Ureter (tissue), 1 donor: ENCODE measurements at places on chromosomes 1 and 21. TPM values are rescaled to one million over a fixed set of nuclear protein-coding genes. Genes with fewer than 3 reads are reported as not detected.

CACNA1S gene
- not detected for total RNA-seq

FAM163A gene
- 0.16 TPM for total RNA-seq

C1orf116 gene
- total RNA-seq, result 45.7 TPM

SYNC gene
- total RNA-seq, result 6.4 TPM

COL24A1 gene
- total RNA-seq, result 5.8 TPM

RAVER2 gene
- total RNA-seq, result 11.5 TPM

NID1 gene
- 89.3 TPM for total RNA-seq

RNF186 gene
- total RNA-seq, result not detected

S100A4 gene
- total RNA-seq, result 120 TPM

FHAD1 gene
- total RNA-seq, result 12.3 TPM

WNT9A gene
- total RNA-seq, result 2.7 TPM

PDZK1 gene
- total RNA-seq, result 0.23 TPM
